Fibroblast of skin of right biceps (primary cell): ENCODE measurements at places on chromosomes 7 and 10.
A peak's percentile ranks its signal among the peaks of the same experiment; 100 is the strongest.

DNA sequence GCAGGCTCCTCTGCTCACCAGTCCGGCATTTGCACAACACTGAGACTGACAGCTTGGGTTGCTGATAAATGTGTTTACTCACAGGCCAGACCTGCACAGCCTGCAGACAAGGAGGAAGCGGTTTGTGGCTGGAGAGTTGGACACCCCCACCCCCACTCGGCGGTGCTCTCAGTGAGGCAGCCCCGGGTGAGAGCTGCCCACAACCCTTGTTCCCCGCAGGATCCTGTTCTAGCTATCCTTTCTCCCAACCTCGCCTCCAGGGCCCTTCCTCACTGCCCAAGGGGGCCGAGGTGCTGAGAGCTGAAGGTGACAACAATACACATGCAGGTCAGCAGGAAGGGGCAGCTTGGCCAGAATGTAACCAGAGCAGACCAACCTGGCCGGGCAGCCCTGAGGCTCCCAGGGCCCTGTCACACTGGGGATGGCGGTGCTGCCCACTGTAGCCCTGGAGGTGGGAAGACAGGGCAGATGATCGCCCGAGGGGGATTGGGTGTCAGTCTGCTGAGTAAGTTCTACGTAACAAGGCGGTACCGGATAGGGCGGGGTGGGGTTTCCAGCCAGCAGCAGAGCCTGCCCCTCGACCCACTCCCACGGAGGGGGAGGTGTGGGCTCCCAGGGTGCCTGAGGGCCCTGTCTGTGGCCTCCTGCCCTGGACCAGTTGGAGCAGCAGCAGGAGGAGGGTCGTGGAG lies 2.1 kb upstream of the ADAM8 start:
- DNase-seq, result peak; percentile 36

DNA sequence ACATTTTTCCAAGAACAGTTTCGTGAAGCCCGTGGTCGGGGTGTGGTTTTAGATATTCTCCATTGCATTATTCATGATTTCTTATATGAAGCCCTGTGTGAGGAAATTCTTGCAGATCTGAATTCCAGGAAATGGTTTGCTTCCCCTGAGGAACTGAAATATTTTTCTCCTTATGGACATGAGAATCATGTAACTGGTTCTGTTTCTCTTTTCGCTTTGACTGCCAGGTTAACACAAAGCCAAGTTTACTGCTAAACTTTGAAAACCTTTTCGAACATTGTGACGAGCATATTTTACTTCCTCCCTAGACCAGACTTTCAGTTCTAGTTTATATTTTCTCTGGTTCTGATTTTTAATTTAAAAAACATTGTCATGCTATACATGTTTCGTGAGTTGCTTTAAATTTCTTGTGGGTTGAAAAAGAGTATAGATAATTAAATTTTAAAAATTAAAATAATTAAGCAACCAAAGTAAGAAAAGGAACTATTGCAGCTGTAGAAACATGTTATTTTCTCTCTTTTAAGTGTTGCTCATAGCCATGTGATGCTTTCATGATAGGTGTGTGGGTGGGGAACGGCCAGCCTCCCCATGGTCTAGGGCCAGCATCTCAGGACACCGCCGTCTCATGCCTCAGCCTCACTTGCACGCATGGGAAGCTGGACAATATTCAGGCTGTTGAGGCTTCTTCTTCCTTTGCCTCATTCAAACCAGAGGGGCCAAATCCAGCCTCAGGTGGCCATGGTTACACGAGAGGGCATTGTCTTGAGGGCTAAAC lies 97.1 kb downstream of the CREB5 start:
- peak; percentile 80 for DNase-seq

DNA sequence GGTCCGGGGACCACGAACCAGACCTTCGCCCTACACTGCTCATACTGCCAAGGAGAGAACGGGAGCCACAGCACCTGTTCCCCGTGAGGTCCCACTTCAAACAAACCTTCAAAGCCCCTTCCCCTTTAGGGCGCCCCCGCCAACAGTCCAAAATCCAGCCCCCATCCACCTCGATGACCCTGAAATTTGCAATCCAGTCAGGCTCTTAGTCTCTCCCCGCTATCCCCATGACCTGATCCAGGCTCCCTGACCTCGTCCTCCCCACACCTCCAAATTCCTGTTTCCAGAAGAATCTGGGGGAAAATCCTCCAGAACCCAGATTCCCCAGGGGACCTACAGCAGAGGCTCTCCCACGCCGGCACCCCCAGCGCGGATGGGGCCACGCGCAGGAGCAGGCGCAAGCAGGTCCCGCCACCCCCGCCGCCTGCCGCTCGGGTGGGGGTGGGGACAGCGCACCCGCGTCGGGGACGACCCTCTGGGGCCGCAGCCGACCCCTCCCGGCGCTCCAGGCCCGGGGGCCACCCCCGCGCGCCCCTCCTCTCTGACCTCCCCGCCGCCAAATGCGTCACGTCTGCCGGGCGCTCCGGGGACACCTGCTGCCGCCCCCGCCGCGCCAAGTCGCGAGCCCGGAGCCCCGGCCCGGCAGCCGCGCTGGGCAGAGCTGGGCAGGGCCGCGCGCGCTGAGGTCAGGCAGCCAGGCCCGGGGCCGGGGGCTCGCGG lies 753 bp downstream of the CAMK2B start:
- DNase-seq, result no peak

GRCh38 chr10:8544057-8544380 lies 489.5 kb downstream of the GATA3 start:
- no peak for DNase-seq

- DNase-seq, result no peak
These were observed 56.5 kb upstream of the KDM7A start for GRCh38 chr7:140232957-140233917.

DNA sequence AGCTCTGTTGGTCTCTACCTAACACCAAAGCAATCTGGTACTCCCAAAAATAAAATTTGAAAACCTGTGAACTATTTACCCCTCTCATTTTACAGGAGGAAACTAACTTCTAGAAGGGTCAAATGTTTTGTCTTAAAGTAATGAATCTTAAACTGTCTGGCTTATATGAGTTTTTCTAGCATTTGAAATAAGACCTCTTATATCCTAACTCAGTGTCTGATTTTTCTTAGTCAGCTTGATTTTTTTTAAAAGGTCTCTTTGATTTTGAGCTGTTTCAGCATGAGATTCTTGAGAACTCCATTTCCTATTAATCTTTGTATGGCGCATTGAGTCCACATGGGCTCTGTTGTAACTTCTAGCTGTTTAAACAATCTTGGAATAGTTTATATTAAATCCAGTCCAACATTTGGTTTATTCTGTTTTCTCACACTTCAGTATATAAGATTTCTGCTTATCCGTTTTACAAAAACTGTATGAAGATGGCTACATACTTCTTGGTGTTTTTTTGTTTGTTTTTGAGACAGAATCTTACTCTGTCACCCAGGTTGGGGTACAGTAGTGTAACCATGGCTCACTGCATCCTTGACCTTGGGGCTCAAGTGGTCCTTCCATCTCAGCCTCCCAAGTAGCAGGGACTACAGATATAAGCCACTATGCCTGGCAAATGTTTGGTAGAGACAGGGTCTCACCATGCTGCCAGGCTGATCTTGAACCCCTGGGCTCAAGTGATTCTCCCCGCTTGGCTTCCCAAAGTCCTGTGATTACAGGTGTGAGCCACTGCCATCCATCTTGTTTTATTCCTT lies 91.1 kb downstream of the PPP1R9A start:
- DNase-seq, result no peak

DNA sequence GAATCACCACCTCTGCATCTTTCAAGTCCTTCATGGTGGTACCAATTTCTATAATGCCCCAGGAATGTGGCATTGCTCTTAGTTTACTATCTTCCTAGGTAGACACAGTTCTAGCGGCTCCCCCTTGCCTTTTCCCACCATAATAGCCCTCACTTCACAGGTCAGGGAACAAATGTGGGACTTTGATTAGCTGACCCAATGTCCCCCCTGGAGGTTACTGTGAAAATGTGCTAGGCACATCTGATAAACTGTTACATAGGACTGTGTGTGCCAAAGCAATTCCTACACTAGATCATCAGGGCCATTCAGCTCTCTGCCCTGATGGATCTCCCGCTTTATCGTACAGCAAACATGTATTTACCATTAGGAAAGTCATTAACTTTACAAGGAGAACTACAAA lies 94.0 kb downstream of the TWIST1 start:
- DNase-seq, result no peak

- no peak for DNase-seq
These were observed 25.8 kb upstream of the GPR141 start for GRCh38 chr7:37657816-37658215.

DNA sequence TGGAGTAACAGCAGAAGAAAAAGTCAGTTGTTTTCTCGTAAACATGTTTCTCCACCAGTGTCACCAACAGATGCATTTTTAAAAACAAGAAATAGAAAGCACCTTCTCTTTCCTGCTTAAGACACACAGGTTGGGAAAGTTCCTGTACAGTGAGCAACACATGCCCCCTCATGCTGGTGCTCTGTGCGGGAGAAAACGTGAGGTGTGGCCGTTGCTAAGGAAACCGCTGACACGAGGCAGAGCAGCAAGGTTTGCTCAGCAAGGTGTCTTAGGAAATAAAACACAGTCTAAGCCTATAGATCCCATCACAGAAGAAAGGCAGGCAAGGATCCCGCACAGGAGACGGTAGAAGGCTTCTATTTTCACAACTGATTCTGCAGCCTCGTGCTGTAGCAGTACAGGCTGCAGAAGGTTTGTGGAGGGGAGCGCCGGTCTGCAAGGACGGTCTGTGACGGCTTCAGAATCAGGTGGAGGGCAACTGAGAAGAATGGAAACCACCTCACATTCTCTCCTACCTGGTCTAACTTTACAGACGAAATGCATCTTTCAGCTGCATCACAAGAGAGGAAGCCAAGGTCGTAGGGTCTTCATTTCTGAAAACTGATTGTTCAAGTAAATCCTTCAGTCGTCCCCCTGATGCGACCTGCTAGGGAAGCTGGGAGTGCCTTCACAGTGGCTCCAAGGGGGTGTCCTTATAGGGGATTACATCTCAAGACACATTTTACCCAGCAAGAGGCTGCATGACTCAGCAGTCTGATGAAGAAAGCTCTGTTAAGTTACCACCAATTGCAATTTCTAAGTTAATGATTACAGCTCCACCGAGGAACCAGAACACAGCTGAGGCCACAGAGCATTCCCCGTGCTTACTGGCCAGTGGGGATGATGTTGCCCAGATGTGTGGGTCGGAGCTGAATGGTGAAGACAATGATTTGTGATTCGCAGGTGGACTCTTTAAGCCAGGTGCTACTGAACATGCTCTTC lies 150.7 kb upstream of the KLF14 start:
- peak; percentile 57 for DNase-seq

DNA sequence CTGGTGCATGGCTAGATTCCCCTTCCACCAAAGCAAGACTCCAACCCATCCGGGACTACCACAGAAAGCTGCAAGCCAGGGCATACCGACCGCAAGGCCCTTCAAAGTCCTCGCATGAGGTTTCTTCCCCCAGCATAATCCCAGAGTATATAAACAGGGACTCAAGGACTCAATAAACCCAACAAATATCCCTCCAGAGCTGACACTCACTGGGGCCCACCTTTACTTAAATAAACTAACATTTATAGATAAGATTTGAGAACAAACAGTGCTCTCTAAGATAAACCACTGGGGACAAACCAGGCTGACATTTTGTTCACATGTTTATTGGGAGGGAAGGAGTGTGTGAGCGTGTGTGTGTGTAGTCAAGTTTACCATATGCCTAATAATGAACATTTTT lies 138.2 kb downstream of the ADAM12 start:
- DNase-seq, result no peak

- DNase-seq, result no peak
These were observed 27.0 kb downstream of the RAPGEF5 start for GRCh38 chr7:22329816-22330524.

- DNase-seq, result no peak
These were observed 433.9 kb downstream of the RPS24 start for GRCh38 chr10:78467496-78468106.

DNA sequence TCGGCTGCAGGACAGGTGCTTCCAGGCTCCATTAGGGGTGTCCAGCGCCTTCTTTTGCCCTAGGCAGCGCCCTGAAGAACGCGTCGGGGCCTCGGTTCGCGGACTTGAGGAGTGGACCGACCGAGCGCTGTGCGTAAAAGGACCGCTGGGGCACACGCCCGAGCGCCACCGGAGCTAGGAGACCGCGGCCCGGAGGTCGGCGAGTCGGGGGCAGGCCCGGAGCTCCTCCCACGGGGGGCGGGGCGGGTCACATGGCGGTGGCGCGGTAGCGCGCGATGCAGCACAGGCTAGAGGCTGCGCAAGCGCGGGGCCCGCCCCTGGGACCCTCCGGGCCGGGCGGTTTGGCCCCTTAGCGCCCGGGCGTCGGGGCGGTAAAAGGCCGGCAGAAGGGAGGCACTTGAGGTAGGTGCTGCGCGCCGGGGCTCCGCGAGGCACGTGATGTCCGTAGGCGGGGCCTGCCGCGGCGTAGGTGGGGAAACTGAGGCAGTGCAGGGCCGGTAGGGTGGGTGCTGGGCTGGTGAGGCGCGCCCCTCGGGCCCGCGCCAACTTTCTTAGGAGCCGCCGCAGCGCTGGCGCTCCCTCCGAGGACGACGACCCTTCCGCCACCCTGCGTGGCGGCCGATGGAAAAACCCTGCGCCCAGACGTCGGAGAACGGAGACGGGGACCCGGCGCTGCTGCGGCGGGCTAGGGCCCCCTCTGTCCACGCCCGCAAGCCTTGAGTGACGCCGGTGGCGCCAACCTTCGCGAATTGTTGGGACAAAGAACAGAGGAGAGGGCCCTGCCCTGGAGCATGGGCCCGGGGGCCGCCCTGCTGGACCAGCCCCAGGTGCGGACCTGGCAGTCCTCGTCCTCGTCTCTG lies at the start of gene PRXL2A:
PRXL2A (plus strand) TSS at position 310 of the 860 bp plus-strand sequence. CDS start 11,917 bp downstream, outside the sequence.
- DNase-seq, result peak; percentile 44

- peak; percentile 14 for DNase-seq
These were observed 25.6 kb downstream of the CTNNA3 start for GRCh38 chr10:67670401-67670800.

DNA sequence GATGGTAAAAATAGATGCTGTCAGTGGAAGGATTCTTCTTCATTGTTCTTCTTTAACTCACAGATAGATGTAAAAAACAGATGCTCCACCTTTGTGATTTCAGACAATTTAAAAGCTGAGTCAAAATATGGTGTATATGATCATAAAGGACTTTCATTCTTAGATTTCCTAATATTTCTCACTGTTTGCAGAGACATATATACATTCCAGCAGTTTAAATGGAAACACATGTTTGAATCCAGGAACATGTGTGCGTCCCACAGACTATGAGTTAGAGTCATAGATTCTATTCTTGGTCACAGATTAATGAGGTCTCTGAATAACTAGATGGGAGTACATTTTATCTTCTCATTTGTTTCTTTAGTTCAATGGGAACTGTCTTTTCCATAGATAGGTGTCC lies 109.6 kb downstream of the BICC1 start:
- peak; percentile 91 for DNase-seq

- peak; percentile 2 for DNase-seq
These were observed 21.2 kb upstream of the UCN3 start for GRCh38 chr10:5343561-5343960.
